ENCODE measurements at places on chromosomes 5 and 9. TPM values are rescaled to one million over a fixed set of nuclear protein-coding genes. Genes with fewer than 3 reads are reported as not detected.

Gene CD14
- 14.7 TPM for total RNA-seq

Gene GDA
- total RNA-seq, result not detected

Gene HSDL2
- 193 TPM for total RNA-seq

Gene ROR2
- 0.56 TPM for total RNA-seq

Gene STC2
- 6.2 TPM for total RNA-seq

Gene AQP7
- 205 TPM for total RNA-seq

Gene MARCOL
- not detected for total RNA-seq

Gene OSTF1
- total RNA-seq, result 26.2 TPM

Gene DMRT2
- not detected for total RNA-seq

Gene PRLR
- total RNA-seq, result 0.52 TPM

Gene LHX3
- not detected for total RNA-seq

Gene TUBB4B
- total RNA-seq, result 374 TPM

Gene PCDHGA4
- total RNA-seq, result 11.0 TPM

Gene PCDHGA11
- 5.8 TPM for total RNA-seq

Gene CNTNAP3B
- total RNA-seq, result 8.7 TPM

Gene CDH9
- total RNA-seq, result not detected

Gene PCDHAC2
- total RNA-seq, result 0.22 TPM

Gene FBN2
- 26.0 TPM for total RNA-seq

Gene ESM1
- 0.78 TPM for total RNA-seq

Gene IL12B
- total RNA-seq, result not detected

Gene HEMGN
- not detected for total RNA-seq

Gene CSF1R
- total RNA-seq, result 8.0 TPM

Gene DPYSL3
- 27.4 TPM for total RNA-seq

Gene PLAC8L1
- total RNA-seq, result not detected

Gene INSL6
- not detected for total RNA-seq

Gene RFX3
- 5.9 TPM for total RNA-seq

Gene PIK3R1
- 95.0 TPM for total RNA-seq

Gene OGN
- total RNA-seq, result 9.3 TPM

Gene LEAP2
- total RNA-seq, result 1.1 TPM

Gene SH3RF2
- total RNA-seq, result 225 TPM

Gene SH3GL2
- total RNA-seq, result 1.1 TPM

Measured in heart right ventricle (tissue), 16 donors.